Activated CD4-positive, alpha-beta T cell treated with anti-CD3 and anti-CD28 coated beads, Interleukin-2, amount 50 U/mL, for 4 hours (primary cell): ENCODE measurements at places on chromosomes 7 and 10.

DNA sequence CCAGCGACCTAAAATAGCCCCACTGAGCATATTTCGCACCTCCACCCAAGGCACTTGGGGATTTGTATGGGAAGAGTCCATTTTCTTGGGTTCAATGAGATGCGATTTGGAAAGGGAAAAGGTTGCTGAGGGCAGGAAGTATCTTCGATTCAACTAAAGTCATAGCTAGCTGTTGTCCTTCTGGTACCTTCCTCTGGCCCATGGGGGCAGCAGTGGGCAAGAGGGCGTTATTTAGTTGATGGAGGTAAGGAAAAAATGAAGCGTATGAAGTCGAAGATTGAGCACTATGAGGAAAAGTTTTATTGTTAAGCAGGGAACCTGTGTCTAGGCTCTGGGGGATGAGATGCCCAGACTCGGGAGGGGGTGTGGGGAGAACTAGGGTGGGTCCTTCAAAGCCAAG is 135.4 kb downstream of the EVX1 start:
- DNase-seq: no peak

- no peak for DNase-seq
These were observed 157.7 kb downstream of the CHRM2 start for GRCh38 chr7:137026176-137026500.

GRCh38 chr10:92122941-92123450 is 167.9 kb downstream of the CPEB3 start:
- DNase-seq: no peak

DNA sequence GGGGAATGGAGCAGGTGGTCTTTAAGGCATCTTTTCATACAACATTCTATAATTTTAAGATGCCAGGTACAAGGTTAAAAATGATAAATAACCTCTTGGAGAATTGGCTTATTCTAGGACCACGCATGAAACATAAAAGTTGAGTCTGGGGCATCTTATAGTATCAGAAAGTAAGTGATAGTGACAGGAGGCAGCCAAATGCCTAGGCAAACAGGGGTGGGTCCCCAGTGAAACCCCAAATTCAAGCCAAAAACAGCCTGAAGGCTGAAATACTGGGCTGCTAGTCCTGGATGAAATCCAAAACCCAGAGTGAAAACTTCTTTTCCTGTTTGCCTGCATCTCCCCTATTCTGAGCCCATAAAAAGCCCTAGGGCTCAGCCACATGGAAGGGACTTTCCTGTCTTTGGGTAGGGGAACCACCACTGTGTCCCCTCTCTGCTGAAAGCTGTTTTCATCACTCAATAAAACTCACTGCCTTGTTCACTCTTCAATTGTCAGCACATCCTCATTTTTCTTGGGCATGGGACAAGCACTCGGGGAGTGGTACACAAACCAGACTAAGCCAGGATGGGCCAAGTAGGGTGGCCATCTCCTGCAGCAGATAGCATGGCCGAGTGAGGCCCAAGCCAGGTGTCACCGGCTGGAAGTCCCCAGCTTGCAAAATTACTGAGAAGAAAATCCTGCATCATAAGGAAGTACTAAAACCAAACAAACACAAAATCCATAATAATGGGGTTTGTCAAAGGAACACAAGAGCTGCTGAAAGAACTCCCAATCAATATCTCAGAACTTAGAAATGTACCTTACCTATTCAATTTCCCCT is 241.6 kb upstream of the GALNT17 start:
- no peak for DNase-seq

- DNase-seq: no peak
These were observed 148.8 kb downstream of the FAM107B start for GRCh38 chr10:14625765-14626525.

DNA sequence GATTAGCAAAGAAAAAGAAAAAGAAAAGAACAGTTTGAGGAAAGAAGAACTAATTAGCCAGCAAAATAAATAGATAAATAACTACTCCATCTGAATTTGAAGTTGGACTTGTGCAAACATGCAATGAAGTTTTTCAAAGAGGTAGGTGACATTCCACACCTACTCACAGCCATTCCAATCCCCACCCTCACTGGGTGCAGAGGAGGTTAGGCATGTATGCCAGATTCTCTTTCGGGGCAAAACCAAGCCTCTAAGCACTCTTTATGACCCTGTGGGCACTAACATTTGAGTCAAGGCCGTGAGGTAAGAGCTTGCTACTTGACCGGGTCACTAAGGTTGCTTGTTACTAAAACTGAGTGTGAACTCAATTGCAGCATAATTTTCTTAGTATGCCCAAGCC is 108.4 kb upstream of the SEMA3A start:
- no peak for DNase-seq

DNA sequence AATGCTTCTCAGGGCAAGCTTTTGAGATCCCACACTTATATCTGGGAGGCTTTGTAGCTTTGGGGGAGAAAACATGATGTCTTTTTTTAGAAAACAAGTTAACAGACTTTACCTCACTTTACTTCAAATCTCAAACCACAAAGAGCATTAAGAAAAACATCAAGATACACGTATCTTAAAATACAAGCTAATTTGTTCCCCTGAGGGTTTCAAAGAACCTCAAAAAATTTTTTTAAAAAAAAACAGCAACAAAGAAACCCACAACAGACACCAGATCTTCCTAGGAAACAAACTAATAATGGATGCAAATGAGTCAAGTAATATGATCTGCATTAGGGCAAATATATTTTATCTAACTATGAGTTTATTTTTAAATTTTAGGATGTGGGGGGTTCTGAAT is 24.7 kb downstream of the FAM3C start:
- DNase-seq: no peak

DNA sequence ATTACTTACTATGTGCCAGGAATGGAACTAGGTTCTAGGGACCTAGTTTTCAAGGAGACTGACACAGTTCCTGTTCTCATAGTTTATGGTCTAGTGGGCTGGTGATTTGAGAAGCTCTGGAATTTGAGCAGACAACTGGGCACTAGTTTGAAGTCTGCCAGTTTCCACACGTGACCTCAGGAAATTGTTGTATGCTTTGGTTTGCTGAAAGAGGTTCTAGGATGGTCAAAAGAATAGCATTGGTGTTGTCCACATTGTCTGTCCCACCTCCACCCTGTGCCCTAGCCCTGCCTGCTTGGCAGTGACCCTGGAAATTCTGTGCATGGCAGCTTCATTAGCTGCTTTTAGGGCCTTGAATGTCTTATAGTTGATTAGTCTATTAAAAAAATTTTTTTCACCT is 28.7 kb downstream of the GBF1 start:
- no peak for DNase-seq

DNA sequence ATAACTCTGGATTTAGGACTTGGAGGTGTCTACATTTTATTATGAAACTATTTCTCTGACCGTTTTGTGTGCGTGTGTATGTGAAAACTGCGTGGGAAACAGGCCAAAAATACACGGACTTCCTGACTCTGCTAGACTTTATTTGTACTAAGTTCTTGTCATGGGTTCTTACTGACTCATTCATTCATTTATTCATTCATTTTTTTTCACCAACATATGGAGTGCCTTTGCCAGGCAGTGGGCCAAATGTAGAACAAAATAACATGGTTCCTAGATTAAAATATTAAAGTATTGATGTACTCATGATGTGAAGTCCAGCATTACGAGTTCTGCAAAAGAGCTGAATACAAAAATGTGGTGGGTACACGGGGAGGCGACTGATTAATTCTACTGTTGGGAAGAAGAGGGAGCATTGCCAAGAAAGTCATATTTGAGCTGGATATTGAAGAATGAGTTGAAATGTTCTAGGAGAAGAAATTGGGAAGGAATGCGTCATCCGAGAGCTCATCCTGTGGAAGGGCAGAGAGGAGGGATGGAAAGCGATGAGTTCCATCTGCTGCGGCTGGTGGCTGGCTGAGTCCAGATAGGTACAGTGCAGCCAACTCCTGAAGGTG is 24.6 kb downstream of the CACNB2 start:
- no peak for DNase-seq

DNA sequence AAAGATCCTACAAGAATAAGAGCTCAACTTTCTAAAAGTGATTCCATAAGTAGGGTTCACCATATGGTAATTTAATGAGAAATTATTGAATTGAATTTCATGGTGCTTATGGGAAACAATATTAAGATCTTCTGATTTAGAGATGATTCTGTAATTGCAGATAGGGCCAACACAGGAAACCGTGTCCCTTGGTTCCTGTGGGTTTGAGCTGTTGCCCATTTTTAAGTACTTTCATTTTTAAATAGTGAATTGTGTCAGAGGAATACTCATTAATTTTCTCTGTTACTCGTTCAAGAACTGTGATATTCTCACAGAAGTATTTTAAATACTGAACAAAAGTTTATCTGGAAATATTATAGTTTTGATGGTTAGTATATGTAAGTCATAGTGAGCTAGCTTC is 129.2 kb downstream of the SRI start:
- no peak for DNase-seq

DNA sequence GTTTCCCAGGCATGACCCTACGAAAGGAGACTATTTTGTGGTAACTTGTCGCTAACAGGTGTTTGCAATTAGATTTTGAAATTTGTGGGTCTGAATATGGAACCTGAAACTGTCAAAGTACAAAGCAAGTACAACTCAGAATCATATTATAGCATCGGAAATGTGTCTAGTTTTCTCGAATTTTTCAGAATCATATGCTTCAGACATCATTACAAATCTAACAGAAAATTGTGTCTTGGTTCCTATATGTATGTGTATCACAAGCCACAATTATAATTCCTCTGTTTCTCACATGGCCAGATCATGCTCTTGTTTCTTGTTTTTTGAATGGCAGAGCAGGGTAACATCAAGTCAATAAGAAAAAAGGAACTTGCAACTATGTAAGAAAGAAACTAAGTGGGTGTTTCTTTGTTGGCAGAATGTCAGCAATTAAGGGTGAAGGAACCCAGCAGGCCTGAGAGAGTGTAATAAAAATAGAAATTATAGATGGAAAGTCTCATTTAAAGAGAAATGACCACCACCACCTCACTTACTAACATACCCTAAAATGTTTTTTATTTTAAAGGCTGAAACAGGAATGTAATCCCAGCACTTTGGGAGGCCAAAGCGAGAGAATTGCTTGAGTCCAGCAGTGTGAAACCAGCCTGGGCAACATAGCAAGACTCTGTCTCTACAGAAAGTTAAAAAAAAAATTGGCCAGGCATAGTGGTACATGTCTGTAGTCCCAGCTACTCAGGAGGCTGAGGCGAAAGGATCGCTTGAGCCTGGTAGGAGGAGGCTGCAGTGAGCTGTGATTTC is 51.3 kb downstream of the PRTFDC1 start:
- no peak for DNase-seq

DNA sequence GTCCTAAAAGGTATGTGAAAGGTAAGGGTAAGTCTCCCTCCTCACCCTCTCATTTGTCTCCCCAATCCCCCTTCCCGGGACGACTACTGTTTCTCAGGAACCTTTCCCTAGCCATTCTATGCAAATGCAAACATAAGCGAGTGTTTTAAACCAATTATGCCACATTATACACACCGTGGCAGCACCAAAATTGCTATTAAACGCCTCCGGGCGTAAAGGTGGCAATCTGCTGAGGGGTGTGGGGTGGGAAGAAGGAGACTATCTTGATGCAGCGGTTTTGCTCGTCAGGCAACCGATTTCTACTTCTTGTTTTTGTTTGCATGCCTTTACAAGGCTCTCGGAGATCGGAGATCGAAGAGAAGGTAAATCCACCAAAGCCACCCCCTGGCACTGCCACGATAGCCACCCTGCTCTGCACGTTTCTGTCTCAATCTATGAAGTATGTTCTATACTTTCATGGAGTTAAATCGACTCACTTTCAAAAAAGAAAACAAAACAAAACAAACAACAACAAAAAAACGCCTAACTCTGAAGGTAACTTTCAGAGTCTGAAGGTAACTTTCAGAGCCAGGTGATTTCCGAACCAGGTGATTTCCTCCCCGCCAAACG is 46.0 kb upstream of the CDK1 start:
- DNase-seq: peak; percentile 8

GRCh38 chr7:114970308-114970707 is 48.4 kb downstream of the MDFIC start:
- no peak for DNase-seq

DNA sequence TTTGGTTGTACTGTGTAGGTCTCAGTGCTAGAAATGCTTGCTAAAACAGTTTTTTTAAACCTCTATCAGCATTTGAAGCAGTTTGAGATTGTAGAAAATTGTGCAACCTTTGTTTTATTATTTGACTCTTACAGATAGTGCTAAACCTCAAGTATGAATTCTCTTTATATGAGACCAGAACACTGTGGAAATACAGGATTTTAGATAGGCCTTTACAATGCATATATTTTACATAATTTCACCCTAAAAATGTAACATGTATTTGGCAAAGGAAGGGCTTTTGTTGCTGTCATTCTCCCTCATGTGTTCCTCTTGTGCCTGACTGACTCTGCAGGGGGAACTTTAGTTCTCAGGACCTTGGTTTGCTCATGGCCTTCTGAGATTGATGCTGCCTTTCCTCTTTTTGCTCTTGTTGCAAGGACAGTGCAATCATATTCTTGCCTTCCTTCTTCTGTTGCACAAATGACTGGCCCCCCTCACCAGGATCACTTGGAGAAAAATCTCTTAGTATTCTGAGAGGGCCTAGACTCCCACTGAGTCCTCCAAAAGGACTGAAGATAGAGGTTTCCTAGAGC is 188.7 kb downstream of the PPP1R9A start:
- no peak for DNase-seq

DNA sequence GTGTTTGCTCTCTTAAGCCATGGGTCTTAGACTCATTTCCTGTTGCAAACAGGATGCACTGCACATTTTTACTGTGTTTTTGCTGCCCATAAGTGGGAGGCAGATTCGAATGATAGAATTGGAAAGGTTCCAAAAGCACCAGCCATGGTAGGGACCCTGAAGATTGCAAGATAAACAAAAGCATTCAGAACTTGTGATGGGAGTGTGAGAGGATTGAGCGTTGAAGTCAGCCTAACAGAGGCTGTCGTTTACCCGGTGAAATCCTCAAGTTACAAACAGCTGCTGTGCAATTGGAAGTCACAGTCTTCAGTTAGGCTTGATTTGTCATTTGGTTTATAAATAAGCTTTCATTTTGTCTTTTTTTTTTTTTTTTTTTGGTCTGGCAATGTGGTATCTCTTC is 192.7 kb upstream of the MKI67 start:
- DNase-seq: no peak

- no peak for DNase-seq
These were observed 738 bp downstream of the ETV1 start for GRCh38 chr7:13988731-13989125.

DNA sequence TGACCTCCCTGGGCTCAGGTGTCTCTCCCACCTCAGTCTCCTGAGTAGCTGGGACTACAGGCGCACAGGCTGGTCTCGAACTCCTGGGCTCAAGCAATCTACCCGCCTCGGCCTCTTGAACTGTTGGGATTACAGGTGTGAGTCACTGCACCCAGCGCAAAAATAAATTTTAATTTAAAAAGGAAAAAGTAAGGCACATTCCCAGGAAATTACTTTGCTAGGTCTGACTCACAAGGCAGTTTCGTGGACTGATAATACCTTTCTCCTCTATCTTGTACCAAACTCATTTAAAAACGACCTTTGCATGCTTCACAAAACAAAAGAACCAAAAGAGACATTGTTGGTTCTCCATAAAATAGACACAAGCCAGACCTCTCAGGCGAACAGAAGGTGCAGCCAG is 29.7 kb downstream of the PARP12 start:
- no peak for DNase-seq
